Uterus (tissue), 4 donors: ENCODE measurements at places on chromosomes 2 and 18. TPM values are rescaled to one million over a fixed set of nuclear protein-coding genes. Genes with fewer than 3 reads are reported as not detected.

The IL36A gene
- total RNA-seq: not detected

The ARHGAP15 gene
- 28.4 TPM for total RNA-seq

The SLC16A14 gene
- 5.6 TPM for total RNA-seq

The AGXT gene
- not detected for total RNA-seq

The COL6A3 gene
- 164 TPM for total RNA-seq

The CNGA3 gene
- not detected for total RNA-seq

The SERPINB11 gene
- not detected for total RNA-seq

The SRD5A2 gene
- total RNA-seq: not detected

The CMPK2 gene
- 6.7 TPM for total RNA-seq

The NLRC4 gene
- 0.61 TPM for total RNA-seq

The SLC9A4 gene
- not detected for total RNA-seq

- no peaks in the 10 kb centered on the region for H3K27me3 ChIP-seq
- no peak for DNase-seq
- H3K4me3 ChIP-seq: no peak overlapping the region
- no peaks in the 10 kb centered on the region for H3K4me1 ChIP-seq
- no peaks in the 10 kb centered on the region for H3K36me3 ChIP-seq
- H3K27ac ChIP-seq: no peak overlapping the region
Measured at GRCh38 chr18:4260107-4260506, 195.0 kb downstream of the DLGAP1 start.

DNA sequence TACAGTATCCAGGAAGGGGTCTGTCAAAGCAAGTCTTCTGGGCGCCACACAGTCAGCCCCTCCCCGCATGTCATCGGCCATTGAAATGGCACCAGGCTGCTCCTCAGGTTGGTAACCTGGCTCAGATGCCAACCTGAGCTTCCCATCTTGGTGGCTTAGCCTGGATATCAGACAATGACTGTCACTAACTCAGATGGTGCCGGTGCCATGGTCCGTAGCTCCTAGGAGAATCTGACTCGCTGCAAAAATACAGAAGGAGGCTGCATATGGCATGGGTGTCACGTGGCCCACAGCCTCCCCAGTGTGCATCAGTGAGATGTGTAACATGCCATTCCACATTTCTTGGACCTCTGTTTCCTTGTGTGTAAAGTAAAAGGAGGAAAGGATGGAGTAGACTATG lies 3.2 kb downstream of the NOSTRIN start:
- no peaks in the 10 kb centered on the region for H3K36me3 ChIP-seq
- DNase-seq: no peak
- H3K27me3 ChIP-seq: no peaks in the 10 kb centered on the region
- no peaks in the 10 kb centered on the region for H3K4me1 ChIP-seq

GRCh38 chr2:162509288-162509968 lies 165.5 kb downstream of the GCA start:
- no peaks in the 10 kb centered on the region for H3K36me3 ChIP-seq
- H3K27ac ChIP-seq: no peak overlapping the region
- no peaks in the 10 kb centered on the region for H3K27me3 ChIP-seq
- H3K4me1 ChIP-seq: no peaks in the 10 kb centered on the region
- no peak overlapping the region for H3K4me3 ChIP-seq

DNA sequence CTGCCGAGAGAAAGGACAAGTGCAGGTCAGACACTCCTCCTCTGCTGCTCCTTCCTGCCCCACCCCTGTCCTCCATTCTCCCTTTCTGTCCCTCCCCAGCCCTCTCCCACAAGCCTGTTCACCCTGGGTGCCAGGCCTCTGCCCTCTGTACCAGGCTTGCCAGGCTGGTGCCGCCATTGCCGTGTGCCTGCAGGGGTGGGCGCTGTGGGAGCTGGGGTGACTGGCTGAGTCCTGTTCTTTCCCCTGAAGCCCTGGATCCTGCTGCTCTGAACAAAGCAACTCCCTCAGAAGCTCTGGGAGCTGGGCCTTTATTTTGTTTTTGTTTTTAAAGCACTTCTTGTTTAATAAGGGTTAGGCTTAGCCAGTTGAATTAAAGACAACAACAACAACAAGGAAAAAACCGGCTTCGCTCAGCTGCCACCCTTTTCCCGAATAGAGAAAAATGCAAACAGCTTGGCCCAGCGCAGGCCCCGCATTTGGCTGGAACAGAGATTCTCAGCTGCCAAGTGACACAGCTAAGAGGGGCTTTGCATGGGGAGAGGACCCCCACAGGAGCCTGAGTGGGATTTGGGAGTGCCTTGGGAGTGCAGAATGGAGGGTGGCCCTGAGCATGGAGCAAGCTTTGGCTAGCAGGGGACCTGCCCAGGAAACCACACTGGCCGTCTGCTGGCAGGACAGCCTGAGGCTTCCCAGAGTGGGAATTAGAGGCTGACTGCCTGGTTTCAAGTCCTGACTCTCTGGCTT lies 9.1 kb downstream of the PCARE start:
- no peak for DNase-seq
- H3K4me3 ChIP-seq: no peak overlapping the region
- no peak overlapping the region for H3K27ac ChIP-seq
- no peaks in the 10 kb centered on the region for H3K4me1 ChIP-seq

DNA sequence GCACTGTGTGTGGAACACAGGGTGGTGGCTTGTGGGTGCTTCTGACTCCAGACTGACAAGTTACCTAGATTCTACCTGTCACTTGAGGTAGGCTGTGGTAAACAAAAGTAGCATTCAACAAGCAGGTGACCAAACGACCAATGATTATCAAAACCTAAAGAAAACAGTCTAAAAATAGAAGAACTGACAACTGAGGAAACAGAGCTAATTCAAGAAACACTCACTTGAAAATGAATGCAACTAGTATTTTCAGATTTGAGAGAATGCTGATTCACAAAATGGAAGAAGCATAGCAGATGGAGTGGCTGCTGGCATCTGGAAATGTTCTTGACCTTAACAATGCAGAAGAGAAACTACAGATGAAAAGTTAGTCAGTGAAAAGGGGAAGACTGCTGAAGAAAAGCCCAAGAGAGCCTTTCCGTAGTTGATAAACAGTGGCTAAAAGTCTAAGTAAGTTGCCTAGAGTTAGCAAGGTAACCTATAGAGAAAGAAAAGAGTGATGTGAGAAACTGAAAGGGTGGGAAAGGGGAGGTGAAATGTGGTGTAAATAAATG lies 170.4 kb downstream of the NCK2 start:
- H3K4me3 ChIP-seq: no peak overlapping the region
- no peak overlapping the region for H3K27ac ChIP-seq
- no peak for DNase-seq
- H3K4me1 ChIP-seq: no peaks in the 10 kb centered on the region

DNA sequence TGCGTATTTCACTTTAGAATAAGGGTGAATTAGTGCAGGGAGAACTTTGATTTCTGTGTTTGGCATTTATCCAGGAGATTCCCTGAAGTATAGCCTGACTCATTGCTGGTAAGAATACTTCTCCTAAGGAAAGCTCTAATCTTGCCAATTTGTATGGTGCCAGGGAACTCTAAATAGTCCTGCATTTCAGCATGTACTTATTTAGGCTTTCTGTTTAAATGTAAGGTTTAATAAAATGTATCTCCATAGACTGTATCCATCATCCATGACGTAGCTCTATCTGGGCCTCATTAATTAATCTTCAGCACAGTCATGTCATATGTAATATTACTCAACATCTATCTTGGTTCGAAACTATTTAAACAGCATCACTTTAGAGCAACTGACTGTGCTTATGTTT lies 127.7 kb downstream of the DOK6 start:
- H3K4me3 ChIP-seq: no peak overlapping the region
- H3K36me3 ChIP-seq: no peaks in the 10 kb centered on the region
- no peak overlapping the region for H3K27ac ChIP-seq
- DNase-seq: no peak

- no peak for DNase-seq
- H3K4me3 ChIP-seq: no peak overlapping the region
- no peak overlapping the region for H3K27ac ChIP-seq
- H3K27me3 ChIP-seq: no peaks in the 10 kb centered on the region
- no peaks in the 10 kb centered on the region for H3K36me3 ChIP-seq
- no peaks in the 10 kb centered on the region for H3K4me1 ChIP-seq
Measured at GRCh38 chr2:45913539-45913938, 262.1 kb downstream of the PRKCE start.

- H3K36me3 ChIP-seq: no peaks in the 10 kb centered on the region
- peak; percentile 20 for DNase-seq
- peak within 1 kb of the TSS; percentile 52 for H3K4me3 ChIP-seq
- H3K4me1 ChIP-seq: no peaks in the 10 kb centered on the region
- H3K27me3 ChIP-seq: peaks cover 4% of the 10 kb centered on the region
- peak within 1 kb of the TSS; percentile 40 for H3K27ac ChIP-seq
Measured at GRCh38 chr18:28176948-28177827, at the start of gene CDH2. Gene CDH2 (minus strand): TSS chr18:28177130. CDS start chr18:28177022, 108 bp downstream.

GRCh38 chr18:50886929-50887328 lies 8.0 kb downstream of the ME2 start:
- H3K36me3 ChIP-seq: no peaks in the 10 kb centered on the region
- H3K27ac ChIP-seq: no peak overlapping the region
- H3K27me3 ChIP-seq: no peaks in the 10 kb centered on the region
- no peaks in the 10 kb centered on the region for H3K4me1 ChIP-seq

DNA sequence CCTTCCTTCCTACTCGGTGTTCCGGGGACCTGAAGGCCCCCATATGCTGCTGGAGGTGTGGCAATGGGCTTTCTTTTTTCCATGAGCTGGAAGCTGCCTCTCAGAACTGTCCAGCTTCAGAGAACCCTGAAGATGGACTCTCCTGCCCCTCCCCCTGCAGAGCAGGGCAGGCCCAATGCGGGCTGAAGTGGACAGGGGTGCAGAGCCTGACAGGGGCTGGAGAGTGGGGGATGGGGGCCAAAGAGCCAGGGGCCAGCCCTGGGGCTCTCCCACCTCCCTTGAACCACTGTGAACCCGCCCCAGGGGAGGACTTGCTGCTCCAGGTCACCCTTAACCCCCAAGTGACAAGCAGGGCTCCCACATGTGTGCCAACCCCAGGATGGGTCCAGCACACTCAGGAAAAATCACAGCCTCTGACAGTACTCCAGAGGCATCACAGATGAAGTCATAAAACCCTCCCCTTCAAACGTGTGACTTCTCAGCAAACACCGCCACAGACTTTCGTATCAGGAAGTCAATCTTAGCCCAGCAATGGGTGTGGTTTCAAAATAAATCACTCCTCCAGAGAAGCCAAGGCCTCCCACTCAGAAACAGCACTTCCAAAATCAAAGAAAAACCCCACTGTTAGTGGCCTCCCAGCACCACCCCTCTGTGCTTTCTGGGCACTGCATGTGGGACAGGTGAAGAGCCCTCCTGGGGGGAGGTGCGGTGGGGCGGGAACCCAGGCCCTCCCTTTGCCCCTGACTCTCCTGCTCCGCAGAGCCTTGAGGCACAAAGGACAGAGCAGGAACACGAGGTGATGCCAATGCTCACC lies 135.8 kb downstream of the HDAC4 start:
- no peaks in the 10 kb centered on the region for H3K36me3 ChIP-seq
- no peak overlapping the region for H3K4me3 ChIP-seq
- DNase-seq: no peak
- H3K27ac ChIP-seq: peak overlapping the region; percentile 70
- H3K27me3 ChIP-seq: no peaks in the 10 kb centered on the region

DNA sequence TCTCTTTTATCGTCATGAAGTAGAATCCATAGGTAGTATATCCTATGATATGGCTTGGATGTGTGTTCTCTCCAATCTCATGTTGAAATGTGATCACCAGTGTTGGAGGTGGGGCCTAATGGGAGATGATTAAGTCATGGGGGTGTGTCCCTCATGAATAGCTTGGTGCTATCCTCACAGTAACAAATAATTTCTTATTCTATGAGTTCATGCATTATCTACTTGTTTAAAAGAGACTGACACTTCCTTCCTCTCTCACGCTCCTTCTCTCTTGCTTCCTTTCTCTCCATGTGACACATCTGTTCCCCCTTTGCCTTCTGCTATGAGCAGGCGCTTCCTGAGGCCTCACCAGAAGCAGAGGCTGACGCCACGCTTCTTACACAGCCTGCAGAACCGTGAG lies 165.6 kb downstream of the MREG start:
- no peaks in the 10 kb centered on the region for H3K27me3 ChIP-seq
- no peak overlapping the region for H3K4me3 ChIP-seq
- H3K36me3 ChIP-seq: no peaks in the 10 kb centered on the region
- H3K4me1 ChIP-seq: no peaks in the 10 kb centered on the region
- H3K27ac ChIP-seq: no peak overlapping the region
